WTC11 (cell line): ENCODE measurements at places on chromosomes 1 and 21.

DNA sequence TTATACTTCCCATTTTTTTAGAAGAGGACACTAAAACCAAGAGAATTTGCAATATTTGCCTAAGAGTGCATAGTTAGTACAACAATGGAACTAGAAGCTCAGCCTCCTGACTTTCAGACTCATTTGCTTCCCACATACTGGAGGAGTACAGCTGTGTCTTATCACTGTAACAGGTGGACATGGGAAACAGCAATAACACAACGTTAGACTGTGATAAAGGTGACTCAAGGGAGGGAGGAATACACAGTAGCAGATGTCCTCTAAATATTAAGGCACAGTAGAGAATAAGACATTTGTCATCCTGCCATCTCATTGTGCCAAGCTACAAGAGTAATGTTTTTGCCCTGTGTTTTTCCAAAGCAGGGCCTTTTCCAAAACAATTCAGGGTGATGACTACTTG lies 55.4 kb upstream of the JAK1 start:
- no peak for DNase-seq

DNA sequence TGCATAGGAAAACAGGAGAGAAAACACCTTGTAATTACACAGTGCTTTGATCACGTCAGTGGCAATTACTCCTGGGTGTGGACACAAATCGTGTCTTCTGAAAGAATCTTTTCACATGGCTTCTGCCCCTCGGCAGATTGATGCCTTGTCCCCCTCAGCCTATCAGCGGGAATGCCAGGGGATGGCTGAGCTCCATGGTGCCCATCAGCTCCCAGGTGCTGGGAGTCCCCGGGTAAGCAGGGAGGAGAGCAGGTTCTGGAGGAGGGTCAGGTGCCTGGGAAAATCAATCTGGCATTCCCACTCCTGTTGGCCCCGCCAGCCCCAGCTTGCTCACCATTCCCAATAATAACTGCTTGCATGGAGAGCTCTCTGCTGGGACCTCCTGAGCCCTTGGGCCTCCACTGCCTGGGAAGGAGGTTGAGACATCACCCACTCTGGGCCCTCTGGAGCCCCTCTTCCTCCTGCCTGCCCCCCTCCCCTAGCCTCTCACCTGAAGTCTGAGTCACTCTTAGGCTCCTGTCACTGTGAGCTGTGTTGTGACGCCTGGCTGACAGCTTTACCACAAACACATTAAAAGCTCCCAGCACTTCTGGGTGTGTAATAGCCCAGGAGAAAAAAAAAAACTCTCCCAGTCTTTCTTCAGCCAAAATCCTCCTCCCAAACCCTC lies 4.9 kb downstream of the CAMK2N1 start:
- DNase-seq, result no peak

DNA sequence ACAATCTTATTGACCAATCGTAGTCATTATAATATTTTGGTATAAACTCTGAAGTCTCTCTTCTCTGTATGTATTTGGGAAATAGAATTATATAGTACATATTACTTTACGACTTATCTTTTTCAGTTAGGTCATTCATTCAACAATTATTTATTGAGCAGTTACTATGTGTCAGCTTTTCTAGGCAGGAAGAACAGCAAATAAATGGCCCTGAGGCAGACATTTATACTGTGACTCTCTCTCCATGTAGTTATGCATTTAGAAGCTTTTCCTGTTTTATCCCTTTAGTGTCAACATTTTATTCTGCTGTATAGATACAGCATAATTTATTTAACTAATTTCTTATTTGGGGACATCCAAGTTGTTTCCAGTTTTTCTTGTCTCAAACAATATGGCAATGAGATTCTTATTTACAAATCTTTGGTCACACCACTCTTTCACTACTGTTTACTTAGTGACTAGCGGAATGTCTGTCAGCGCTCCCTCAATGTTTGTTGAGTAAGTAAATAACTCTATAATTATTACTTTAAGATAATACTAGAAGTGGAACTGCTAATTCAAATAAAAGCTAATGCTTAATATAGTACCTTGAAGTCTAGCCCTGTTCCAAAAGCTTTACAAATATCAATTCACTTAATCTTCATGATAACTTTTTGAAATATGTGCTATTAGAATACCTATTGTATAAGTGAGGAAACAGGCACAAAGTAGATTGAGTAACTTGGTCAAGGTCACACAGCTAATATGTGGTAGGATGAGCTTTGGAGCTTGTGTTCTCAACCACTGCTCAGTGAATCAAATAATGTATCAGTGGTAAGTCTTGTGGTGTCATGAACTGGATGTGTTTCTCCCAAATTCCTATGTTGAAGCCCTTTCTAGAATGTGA lies 465.6 kb downstream of the SIPA1L2 start:
- DNase-seq, result no peak

DNA sequence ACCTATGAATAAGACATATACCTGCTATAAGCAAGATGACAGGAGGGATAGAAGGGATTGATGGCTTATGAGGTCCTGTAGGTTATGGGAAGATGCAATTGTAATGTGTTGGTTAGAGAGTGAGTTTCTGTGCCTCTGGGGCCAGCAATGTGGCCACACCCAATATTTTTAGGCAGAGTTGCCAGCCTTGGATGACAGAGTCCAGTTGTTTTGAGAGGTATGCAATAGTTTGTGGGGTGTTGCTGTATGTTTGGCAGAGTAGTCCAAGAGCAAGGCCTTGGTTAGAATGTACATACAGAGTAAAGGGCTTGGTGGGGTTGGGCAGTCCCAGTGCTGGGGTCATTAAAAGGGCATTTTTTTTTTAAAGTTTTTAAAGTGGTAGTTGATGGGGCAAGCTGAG lies 36.6 kb upstream of the PLA2G5 start:
- DNase-seq, result no peak

DNA sequence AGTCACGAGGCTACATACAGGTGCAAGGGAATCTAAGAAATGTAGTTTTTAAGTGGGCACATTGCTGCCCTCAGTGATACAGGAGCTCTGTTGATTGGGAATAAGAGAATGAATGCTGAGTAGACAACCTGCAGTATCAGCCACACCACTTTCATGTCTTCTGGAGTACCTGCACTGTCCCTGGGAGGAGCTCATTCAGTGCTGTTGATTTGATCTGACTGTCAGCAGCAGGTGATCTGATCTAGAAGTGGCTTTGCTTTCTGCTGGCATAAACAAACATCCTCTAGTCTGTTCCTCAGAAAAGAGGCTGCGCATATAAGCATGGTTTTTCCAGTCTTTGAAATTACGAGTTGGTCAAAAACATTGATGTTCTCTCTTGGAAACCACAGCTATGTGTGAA lies 35.5 kb upstream of the LRRC52 start:
- DNase-seq, result no peak
